ENCODE measurements at places on chromosomes 12 and 14.

GRCh38 chr14:21703357-21704326, 30.0 kb upstream of the OR4E1 start:
- DNase-seq = no peak

DNA sequence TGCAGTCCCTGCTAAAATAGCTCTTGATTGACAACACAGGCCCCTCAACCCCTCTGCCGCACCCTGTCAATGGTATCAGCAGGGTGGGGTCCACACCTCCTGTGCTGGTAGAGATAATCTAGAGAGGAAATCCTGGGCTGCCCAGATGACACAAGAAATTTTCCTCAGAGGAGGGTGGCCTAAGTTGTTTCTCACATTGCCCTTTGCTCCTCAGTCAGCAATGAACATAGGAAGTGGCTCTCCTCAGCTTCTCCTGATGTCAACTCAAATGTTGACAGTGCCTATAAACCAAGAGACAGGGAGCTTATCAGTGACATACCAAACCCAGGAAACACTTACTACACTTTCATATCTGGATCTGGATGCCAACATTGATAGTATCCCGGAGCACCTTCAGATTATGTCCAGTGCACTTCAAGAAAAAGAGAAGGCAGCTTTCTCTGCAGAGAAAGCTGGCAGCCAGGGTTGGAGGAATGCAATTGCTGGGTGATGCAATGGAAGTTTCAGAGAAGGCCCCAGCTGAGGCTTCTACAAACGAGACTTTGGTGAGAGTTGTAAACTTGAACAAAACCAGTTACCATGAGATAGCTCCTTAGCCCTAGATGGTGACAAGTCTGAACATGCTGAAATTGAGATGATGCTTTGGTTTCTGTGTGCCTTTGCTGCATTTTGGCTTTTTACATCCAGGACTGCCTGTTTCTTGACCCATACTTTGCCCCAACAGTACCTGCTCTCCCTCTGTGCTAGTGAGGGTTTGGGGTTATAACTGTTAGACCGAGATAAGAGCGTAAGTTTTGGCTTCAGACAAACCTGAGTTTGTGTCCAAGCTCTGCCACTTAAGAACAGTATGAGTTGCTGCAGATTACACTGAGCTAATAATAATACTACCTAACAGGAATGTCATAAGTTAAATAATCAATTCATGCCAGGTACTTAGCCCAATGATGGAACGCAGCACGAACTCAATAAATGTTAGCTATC, 183.5 kb downstream of the NUAK1 start:
- DNase-seq = no peak

DNA sequence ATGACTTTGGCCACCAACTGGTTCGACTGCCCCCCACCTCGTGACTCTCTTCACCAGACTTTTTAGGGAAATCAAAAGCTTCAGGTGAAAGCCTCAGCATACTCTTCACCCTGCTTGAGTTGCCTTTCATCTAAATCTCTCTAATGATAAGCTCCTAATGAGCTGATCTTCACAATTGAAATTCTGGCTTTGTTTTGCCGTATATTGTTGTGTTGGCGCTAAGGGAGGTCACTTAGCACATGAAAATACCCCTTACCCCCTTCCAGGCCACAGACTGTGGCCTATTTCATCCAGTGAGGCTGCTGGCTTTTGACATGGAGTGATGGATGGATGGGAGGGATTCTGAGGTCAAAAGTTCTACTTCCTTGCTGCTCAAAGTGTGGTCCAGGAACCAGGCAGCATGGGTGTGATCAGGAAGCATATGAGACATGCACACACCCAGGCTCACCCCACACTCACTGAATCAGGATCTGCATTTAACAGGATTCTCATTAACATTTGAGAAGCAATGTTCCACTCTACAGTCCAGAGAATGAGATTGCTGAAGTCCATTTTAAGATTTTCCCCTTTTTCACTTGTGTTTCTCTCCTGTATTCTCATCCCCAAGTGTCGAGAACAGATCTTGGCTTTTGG, 131.4 kb downstream of the DACT1 start:
- DNase-seq = no peak

- DNase-seq = peak; percentile 71
These were observed 14.4 kb downstream of the PAPLN start for GRCh38 chr14:73251516-73252215.

- no peak for DNase-seq
These were observed 66.0 kb downstream of the BMP4 start for GRCh38 chr14:53890611-53891101.

- no peak for DNase-seq
These were observed 235.0 kb upstream of the PDZRN4 start for GRCh38 chr12:40953076-40953475.

DNA sequence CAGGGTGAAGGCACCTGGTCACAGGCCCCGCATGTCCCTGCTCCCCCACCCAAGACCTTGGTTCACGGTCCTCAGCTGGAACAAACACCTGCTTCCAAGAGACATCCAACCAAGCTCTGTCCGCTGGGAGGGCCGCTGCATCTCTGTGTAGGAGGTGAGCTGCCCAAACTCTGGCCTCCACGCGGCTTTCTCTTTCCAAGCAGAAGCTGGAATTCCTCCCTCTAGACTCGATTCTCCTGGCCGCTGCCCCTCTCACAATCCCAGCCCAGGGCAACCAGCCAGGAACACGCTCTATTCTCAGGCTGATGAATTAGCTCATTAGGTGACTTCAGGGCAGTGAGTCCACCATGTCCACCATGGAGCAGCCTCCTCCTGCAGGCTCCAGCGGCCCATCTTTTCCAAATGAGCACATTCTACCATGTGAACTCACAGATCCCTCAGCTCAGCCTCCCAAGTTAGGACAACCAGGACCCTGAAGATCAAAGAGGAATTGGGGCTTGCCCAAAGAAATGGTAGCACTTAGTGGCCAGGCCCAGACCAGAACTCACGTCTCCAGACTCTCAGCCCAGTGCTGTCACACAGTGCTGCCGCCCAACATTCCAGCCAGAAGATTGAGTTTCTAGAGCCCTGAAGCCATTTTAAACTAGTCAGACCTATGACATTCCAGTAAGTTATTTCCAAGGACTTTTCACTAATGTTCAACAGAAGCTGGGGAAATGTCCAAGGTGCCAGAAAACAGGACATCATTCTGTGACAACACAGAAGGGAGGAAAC, 146.6 kb downstream of the ANO2 start:
- no peak for DNase-seq

DNA sequence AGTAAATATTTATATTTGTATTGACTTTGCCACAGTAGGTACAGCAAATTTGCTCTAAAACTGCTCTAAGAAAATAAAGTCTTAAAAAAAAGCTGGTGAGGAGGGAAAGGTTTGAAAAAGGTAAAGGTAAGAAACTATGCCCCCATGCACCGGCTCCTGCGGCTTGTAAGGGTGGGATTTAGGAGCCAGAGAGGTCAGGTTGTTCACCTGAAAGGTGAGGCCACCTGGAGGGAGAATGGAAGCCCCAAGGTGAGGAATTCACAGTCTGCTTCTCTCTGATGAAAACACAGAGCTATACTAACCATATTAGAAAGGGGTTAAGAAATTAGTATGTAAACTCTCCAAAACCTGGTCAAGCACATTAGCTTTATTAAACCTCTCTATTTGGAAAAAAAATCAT, 31.8 kb downstream of the CPM start:
- DNase-seq = no peak

DNA sequence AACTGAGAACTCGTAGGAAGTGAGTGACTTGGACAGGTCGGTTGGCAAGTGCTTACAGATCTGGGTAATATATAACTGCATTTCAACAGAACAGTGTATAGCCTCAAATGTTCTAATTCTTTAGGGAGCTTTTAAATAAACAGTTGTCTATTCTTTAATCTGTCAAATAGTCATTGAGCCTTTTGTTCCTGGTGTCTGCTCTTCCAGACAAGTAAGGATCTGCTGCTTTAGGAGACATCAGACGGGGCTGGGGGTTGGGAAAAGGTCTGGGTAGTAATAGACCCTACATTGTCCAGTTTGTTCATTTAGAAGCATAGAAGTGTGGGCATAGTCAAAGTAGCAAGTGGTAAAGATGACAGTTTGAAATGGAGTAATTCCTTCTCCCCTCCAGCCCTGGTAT, 2.0 kb downstream of the PTPN11 start:
- no peak for DNase-seq

- DNase-seq = peak; percentile 81
These were observed 8.3 kb upstream of the MTA1 start for GRCh38 chr14:105411017-105411941.

DNA sequence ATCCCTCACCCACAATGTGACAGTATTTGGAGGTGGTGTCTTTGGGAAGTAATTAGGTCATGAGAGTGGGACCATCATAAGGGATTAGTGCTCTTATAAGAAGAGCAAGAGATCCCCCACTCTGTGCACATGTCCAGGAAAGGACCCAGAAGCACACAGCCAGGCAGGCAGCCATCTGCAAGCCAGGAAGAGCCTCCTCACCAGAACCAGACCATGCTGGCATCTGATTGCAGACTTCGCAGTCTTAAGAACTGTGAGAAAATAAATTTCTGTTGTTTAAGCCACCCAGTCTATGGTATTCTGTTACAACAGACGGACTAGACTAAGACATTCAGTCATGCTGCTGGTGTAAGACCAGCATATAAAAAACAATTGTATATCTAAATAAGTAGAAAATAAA, 69.8 kb downstream of the EFCAB11 start:
- no peak for DNase-seq

DNA sequence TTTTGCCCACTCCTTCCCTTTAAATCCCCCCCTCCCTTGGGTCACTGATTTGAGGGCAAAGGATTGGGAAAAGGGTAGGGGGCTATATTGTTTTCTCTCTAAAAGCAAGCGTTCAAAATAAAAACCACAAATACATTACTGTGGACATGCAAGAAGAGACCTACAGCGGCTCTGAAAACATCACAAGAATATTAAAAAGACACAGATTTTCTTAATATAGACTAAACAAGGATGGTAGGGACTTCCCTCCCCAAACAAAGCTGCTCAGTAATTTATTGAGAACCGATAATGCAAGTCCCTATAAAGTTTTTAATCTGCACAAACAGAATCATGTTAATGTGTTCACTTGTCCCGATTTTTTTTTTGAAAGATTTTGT, 12.9 kb downstream of the TBX3 start:
- no peak for DNase-seq

GRCh38 chr14:75578786-75579337, 442 bp downstream of the FLVCR2 start:
- DNase-seq = peak; percentile 78

DNA sequence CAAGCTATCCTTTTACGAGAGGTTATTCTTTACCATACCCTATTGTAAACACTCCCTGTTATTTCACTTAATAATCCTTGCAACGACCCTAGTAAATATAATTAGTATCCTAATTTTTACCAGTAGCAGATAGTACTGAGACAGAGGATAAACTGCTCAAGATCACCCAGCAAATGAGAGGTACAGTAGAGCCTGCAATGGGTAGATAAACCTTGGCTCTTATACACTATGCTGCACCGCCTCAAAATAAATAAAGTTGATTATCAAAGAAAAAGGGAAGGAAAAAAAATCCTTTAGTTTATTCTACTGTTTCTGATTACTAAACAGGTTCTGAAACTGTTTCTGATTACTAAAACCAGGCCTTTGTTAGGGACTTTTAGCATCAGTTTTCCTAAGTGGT, 22.5 kb downstream of the YBX3 start:
- no peak for DNase-seq

DNA sequence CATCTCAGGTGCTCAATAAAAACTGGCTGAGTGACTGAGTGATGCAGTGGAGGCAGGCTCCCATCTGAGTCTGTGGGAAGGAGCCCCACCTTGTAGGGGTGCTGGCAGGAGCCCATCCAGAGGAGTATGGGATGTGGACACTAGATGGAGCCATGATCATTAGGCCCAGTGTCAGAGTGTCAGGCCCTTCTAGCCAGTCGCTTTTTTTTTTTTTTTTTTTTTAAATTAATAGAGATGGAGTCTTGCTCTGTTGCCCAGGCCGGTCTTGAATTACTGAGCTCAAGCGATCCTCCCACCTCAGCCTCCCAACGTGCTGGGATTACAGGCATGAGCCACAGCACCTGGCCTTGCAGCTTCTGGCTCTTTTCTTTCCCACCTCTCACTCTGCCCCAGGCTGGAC, 11.5 kb downstream of the RITA1 start:
- no peak for DNase-seq

DNA sequence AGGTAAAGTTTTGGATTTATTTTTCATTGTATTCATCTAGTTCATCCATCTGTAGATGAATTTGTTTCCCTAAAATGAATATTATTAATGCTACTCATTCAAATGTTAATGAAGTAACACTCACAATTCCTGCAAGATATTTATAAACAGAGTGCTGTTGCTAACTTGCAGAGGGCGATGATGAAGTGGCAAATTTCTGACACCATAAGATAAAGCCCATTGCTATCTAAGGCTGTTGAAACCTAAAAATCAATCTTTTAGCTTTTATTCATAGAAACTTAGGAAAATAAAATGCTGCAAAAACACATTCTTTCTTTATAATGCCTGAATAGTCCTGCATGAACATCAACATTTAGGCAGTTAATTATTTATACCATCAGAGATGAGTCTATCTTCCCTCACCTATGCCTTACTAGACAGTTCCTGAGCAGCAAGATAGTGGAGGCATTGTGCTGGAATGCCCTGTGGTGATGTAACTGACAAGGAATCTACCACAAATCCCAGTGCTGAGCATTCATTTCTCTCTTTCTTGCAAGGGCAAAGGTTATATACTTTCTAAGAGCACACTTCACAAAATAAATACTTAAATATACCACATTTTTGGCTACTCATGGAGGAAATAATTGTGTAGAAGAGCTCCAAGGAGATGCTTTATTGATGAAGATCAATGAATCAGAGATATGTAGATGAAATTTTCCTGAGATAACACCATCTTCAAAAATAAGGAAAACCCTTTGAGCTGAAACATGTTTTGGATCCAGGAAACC, 57.6 kb downstream of the LMNTD1 start:
- DNase-seq = no peak

DNA sequence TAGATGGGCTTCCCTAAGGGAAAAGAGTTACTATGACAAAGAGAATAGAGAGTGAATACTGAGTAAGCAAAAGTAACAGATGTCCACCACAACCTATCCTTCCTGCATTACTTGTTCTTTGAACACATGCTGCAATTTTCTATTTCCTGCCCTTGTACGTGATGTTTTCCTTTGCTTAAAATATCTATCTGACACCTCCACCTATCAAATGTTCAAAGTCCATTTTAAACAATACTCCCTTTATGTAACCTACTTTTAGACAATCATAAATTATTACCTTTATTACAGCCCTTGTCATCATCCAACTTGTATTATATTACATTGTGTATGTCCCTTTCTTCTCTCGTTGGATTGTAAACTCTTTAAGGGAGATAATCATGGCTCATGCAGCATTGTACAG, 147.2 kb upstream of the DYRK2 start:
- no peak for DNase-seq

DNA sequence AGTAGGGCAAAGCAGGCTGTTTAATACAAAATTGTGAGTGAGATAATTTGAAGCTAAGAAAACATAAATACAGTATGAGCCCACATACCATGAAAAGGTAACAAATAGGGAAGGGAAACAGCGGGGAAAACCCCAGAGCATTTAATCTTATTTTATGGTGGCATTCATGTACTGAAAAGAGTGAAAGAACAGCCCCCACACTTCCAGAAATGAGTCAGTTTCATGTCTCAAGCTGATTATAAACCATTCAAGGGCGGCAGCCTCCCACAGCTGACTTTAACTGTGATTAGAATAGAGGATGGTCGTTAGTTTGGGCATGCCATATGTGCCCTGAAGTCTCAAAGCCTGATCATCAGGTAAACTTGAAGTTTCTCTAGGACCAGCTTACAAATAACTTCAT, 64.5 kb downstream of the FOXG1 start:
- no peak for DNase-seq

All from spleen (tissue), 13 donors.